ENCODE measurements at places on chromosomes 5 and 9.

- DNase-seq = no peak
Observed at GRCh38 chr5:33892620-33893137, 889 bp upstream of the ADAMTS12 start.

DNA sequence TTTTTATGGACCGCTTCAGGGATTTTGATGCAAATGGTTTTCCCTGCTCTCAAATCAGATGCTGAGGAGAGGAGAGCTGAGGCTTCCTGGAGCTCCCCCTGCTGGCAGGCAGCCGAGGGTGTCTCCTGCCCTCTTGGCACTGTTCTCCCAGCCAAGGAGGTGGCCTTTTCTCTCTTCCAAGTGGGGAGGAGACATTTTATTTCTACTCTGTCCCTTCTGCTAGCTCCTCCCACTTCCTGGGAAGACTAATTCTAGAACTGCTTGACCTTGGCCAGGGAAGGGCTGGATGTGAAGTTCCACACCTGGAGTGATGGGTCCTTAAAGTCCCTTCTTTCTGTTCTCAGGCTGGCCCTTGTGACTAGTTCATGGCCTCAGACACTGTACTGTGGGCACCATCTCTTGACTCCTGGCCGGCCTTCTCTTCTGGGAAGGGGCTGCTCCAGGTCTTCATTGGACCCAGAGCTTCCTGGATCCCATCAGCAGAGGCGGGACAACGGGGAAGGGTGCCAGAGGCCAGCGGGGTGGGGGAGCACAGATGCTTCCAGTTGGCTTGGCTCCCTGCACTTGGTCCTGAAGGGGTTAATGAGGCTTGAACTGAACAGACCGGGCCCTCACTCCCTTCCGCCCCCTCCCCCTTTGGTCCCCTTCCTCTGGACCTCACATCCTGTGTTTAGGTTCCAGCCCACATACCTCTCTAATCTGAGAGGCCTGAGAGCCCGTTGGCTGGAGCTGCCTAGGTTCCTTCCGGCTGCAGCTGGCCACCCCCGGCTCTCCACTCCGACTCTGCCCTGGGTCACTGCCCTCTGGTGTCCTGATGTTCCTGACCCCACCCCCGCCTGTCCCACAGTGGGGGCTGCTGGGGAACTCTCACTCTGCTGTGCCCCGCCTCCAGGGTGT is 32.1 kb downstream of the PTPA start:
- DNase-seq = peak; percentile 45

- DNase-seq = no peak
Observed at GRCh38 chr5:57348376-57349140, 134.1 kb downstream of the ACTBL2 start.

- no peak for DNase-seq
Observed at GRCh38 chr5:171388816-171389168, 1.1 kb downstream of the NPM1 start.

DNA sequence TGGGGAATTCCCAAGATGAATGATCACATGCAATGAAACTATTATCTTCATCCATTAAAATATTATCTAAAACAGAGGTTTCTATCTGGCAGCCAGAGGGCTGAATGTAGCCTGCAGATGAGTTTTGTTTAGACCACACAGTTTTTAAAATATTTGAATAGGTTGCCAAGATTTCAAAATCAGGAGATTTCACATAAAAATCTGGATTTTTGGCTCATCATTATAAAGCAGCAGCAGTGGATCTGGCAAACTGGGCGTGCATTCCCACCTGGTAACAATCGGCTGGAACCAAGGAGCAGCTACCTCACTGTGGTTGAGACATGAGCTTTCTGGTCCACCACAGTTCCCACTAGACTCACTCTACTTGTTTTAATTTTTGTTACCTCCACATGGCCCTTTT is 155.1 kb downstream of the BNC2 start:
- DNase-seq = no peak

DNA sequence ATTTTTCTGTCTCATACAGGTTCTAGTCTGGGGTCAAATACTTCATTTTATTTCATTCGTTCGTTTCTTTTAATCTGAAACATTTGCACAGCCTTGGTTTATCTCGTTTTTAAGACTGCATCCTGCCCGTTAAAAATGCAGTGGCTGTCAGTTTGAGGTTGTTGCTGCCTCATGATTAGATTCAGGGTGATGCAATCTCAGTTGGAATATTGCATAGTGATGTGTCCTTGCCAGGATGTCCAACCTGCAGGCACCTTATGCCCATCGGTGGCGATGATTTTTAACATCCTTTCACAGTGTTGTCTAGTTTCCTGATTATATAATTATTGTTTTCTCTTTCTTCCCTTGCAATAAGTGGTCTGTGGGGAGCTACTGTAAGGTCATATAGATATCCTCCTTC is 45.1 kb downstream of the SH3GL2 start:
- no peak for DNase-seq

GRCh38 chr9:132472199-132472598 is 62.2 kb downstream of the CFAP77 start:
- no peak for DNase-seq

GRCh38 chr5:50984640-50985039 is 318.2 kb downstream of the PARP8 start:
- DNase-seq = no peak

DNA sequence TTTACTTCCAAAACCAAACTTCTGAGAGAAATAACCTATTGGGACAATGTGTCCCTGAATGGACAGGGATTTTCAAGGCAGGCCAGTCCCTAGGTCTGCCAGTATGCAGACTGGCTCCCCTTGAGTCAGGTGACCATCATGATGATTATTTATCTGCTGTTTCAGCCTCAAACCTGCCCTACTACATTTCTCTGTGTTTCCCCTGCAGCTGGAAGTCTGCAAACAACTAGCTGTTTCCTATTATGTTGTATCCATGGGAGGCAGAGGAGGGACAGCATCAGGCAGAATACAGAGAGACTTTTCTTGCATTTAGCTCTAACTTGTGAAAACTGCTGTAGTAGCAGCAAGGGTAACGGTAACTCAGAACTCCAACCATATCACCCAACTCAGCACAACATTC is 36.2 kb upstream of the IFNK start:
- DNase-seq = no peak

DNA sequence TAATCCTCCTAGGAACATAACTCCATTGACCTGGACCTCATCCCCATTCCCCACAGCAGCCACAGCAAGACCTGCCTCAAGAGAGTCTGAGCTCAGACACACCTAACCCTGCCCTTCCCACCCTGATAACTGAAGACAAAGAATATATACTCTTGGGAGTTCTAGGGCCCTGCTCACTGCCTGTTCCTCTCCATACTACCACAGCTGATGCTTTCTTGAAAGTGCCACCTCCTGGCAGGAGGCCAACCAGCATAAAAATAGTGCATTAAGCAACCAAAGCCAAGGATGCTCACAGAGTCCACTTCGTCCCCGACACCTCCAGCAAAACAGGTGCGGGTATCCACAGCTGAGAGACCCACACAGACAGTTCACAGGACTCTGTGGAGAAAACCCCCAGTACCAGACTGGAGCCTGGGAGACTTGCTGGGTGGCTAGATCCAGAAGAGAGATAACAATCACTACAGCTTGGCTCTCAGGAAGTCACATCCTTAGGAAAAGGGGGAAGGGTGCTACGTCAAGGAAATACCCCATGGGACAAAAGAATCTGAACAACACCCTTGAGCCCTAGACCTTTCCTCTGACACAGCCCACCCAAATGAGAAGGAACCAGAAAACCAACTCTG is 23.5 kb downstream of the FAM114A2 start:
- no peak for DNase-seq

DNA sequence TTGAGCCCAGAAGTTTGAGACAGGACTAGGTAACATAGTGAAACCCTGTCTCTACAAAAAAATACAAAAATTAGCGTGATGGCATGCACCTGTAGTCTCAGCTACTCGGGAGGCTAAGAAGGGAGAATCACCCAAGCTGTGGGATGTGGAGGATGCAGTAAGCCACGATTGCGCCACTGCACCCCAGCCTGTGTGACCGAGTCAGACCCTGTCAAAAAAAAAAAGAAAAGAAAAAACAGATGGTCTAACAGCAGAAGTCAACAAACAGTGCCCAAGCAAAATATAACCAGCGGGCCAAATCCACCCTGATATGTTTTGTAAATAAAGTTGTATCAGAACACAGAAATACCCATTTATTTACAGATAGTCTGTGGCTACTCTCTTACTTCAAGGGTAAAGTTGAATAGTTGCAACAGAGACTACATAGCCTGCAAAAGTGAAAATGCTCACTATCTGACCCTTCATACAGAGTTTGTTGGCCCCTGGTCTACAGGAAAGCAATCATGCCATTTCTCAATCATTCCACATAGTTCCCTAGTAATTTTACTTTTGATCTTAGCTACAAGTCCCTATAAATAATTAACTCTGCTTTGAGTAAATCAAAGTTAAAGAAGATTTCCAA is 383.7 kb downstream of the TLE1 start:
- DNase-seq = no peak

DNA sequence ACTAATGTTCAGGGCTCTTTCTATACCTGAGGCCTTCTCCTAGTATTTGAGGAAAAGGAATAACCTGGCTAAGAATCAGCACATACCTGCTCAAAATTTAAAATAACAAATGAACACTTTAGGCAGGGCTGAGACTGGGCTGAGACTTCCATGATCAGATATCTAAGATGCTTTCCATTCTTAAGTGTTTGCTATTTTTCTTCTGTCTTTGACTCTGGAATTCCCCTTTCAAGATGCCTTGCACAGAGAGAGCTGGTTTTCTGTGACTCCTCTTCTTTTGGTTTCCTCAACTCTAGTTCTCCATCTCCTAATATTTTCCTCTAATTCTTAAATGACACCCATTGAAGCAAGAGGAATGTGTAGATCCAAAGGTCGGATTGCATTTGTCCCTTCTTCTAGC is 61.1 kb downstream of the DPYSL3 start:
- DNase-seq = no peak

GRCh38 chr9:119400606-119401005 is 31.4 kb upstream of the BRINP1 start:
- no peak for DNase-seq

DNA sequence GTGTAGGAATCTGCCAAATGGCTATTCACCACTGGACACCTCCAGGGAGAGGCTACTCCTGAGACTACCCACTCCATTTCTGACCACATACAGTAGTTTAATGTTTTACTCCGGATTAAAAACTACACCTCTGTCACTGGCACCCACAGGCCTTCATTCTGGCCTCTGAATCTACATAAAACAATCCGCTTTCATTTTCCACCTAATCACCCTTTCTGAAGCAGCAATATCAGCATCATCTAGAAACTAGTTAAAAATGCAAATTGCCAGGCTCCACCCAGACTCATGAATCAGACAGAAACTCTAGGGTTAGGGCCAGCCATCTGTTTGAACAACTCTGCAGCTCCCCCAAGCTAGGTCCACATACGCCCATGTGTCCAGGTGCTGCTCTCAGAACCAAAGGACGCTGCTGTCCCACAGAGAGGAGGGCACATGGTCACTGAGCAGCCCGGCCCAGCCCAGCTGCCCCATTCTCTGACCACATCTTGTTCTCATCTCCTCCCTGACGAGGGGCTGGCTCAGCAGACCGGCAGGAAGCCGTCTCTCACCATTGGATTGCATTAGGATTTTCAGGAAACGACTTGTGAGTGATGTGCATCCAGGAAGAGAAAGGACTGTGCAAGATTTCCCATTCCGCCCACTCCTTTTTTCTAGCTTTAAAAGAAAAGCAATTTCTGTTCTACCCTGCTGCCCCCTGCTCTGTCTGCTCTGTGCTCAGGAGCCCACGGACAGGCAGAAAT is 34.7 kb downstream of the ADAM19 start:
- peak; percentile 53 for DNase-seq

DNA sequence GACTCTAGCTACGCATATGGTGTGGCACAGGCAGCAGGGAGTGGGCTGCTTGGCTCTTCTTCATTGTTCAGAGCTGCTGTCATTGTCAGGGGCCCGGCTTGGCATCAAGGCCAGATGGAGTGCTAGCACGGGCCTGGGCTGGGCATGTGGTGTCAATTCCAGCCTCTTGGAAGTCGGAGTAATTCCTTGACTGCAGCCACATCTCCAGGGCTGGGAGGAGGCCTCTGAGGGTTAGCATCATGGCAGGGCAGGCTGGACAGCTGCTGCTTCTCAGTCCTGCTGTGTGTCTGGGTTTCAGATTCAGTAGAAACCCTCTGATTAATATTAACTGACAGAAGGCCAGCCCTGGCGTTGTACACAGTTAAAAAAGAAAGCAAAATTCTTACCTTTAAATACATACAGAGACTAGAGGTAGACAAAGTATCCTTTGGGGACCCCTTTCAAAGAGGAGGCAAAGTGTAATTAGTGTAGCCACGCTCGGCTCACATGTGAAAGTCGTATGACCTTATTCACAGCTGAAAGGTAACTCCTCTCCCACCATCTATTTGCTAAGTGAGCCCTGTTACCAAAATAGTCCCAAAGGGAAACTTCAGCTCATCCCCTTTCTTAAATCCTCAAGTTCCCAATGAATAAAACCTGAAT is 126.4 kb downstream of the DOCK2 start:
- DNase-seq = no peak

DNA sequence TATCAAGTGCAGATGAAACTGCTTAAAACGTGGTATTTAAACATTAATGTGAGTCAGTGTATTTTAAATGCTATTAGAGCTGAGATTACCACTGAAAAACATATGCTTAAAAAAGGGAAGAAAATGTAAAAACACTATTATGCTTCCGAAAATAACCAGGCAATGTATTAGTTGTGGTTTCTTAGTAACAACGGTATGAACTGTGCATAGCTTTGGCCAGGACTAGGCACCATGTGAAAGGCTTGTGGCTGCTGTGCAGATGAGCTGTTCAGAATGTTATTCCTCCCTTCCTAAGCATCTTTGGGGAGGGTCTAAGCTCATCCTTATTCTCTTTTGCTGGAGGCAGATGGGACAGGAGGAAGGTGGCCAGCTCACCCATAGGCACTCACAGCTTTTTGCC is 84.9 kb downstream of the NTRK2 start:
- no peak for DNase-seq

DNA sequence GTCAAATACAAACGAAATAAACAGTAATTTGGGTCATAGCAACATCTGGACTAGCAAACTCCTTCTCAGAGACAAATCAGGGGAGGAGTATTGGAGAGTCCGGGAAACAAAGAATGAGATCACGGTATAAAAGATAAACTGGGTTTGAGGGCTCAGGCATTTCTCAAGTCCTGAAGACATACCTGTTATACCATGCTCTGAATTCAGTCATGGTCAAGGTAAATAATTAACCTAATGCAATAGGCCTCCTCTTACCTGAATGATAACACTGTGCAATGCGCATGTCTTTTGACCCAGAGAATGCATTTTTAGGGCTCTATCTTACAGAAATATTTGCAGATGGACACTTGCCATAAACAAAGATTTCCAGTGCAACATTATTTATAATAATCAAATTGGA is 31.9 kb upstream of the SPDL1 start:
- DNase-seq = no peak

DNA sequence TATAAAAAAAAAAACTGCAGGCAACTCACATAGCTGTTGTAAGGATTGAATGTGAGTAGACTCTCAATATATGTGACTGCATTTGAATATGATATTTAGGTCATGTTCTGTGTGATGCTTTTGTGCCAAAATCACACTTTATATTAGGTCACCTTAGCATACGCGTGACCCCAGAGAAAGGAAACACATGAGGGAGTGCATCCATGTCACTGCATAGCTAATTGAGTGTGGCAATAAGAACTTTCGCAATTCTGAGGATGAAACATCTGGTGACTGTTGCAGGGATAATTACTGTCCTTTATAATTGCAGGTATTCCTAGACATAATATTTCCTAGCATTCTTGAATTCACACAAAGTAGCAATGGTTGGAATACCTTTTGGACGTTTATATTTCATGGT is 459.5 kb upstream of the KLF4 start:
- DNase-seq = no peak
